ENCODE measurements at places on chromosomes 3 and 15.

GRCh38 chr15:26921433-26921832, 49.5 kb upstream of the GABRG3 start:
- no peak for ATAC-seq

GRCh38 chr3:33954956-33955355, 156.5 kb downstream of the PDCD6IP start:
- ATAC-seq = no peak

- no peak for ATAC-seq
These were observed at the start of gene GNAT1 for GRCh38 chr3:50190936-50191660. GNAT1 (plus strand) TSS chr3:50191610; CDS start chr3:50191726, 116 bp downstream.

- no peak for ATAC-seq
These were observed 199.4 kb upstream of the THBS1 start for GRCh38 chr15:39381517-39381916.

GRCh38 chr3:56962206-56962605, 98.3 kb upstream of the SPATA12 start:
- peak; percentile 40 for ATAC-seq

DNA sequence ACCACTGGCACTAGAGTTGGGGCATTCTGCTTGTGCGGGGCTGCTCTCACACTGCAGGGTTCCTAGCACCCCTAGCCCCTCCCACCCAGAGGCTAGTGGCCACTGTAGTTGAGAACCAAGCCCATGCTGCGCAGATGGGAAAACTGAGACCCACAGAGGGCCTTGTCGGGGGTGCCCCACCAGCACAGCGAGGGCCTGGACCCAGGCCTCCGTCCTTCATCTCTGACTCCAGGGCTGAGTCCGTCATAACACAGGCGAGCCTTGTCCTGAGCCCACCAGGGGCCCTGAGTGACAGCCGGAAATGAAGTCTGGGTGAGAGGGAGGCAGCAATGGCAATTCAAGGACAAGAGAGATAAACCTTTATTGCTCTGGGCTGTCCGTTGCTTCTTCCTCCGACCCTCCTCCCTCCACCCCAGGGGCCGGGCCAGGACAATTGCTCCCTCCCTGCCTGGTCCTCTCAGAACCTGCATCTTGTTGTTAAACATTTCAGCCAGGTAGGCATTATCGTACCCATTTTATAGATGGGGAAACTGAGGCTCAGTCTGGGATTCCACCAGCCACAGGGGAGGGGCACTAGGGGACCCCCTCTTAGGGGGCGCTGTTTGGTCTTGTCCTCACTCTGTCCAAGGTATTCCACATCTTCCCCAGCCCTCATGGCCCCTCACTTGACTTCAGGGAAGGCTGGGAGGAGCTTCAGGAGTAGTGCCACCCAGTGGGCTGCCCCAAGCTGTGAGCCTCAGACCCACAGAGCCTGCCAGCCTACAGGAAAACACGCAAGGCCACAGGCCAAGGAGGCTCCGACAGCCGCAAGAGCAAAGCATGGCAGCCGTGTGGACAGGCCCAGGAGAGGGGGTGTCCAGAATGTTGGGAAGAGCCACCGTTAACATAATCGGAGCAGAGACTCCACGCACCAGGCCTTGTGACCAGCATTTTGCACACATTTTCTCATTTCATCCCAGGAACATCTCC, 4.4 kb upstream of the GRIP2 start:
- no peak for ATAC-seq

DNA sequence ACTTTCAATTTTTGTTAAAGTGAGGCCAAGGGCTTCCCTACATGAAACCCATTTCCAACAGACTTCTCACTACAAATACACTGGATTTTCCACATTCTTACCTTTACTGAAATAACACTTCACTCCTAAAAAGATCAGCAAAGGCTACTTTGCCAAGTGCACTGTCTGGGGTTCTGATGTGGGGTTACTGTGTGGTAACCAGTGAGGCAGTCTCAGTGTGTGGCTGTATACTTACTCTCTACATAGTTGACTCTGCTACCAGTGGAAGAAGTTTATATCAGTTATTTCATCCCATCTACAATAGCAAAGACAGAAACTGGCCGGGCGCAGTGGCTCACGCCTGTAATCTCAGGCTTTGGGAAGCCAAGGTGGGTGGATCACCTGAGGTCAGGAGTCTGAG, 5.6 kb downstream of the WDR82 start:
- no peak for ATAC-seq

GRCh38 chr15:69253156-69253555, 45.6 kb upstream of the PAQR5 start:
- ATAC-seq = peak; percentile 91

All from SK-N-SH treated with all-trans-retinoic acid at 6 μM for 48 hours (cell line).